ENCODE measurements at places on chromosomes 2 and 18.

GRCh38 chr2:40797120-40797519 is 345.2 kb upstream of the SLC8A1 start:
- DNase-seq = no peak

DNA sequence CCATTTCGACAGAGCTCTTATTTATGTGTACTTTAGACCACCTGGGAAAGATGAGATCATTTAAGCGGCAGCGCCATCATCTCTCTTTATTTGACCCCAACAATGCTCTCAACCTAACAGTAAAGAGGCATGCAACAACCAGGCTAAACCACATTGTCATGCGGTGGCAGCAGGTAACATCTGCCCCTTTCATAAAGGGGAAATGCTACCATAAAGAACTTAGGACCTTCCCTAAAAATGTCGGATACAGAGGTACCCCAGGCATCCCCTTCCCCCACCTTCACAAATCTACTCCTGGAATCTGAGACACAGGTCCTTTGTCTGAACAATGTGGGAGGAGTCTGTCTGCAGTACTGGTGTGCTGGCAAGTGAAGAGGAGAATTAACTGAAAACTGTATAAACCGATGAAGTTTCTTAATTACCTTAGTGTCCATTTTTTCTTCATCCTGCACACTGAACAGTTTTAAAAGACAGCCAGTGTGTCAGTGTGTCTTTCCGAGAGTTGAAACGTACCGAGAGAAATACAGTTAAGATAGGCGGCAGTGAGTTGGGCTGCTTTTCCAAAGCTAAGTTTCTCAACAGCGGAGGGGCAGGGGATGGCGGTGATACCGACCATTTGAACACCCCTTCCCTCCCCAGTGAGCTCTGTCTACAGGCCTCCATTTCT is 1.9 kb downstream of the MEX3C start:
- DNase-seq = peak; percentile 52

GRCh38 chr2:147356157-147356556 is 488.7 kb upstream of the ACVR2A start:
- no peak for DNase-seq

- no peak for DNase-seq
Observed at GRCh38 chr2:131023758-131024157, 69.5 kb downstream of the FAM168B start.
